ENCODE measurements at places on chromosomes 3 and 15.

- no peak for DNase-seq
Observed at GRCh38 chr3:195906865-195907683, 1.3 kb downstream of the TNK2 start.

DNA sequence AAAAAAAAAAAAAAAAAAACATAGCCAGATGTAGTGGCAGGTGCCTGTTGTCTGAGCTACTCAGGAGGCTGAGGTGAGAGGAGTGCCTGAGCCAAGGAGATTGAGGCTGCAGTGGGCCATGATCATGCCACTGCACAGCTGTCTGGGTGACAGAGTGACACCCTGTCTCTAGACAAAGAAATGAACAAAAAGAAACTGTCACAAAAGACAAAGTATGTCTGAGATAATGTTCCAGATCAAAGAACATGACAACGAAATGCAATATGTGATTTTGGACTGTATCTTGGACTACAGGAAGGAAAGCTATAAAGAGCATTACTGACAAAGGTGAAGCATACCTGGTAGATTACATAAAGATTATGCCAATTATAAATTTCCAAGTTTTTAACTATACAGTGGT is 862.8 kb downstream of the ROBO2 start:
- DNase-seq = no peak

DNA sequence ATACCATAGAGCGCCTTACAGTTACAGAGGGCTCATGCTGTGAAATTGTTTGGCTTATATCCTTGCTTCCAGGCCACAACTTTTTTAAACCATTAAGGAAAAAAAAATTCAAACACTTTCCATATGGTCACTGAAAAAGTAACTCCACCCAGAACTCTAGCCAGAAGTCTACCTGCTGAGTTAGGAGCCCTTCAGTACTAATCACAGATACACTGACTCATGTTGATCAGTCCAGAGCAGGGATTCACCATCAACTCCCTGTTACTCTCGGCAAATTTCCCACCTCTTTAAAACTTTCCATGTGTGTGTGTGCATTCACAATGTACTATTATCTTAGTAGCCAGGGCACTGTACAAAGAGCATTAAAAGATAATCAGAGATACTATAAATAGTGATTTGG is 372.8 kb downstream of the MAGI1 start:
- no peak for DNase-seq

GRCh38 chr3:101303836-101304235 is 16.5 kb downstream of the IMPG2 start:
- no peak for DNase-seq

DNA sequence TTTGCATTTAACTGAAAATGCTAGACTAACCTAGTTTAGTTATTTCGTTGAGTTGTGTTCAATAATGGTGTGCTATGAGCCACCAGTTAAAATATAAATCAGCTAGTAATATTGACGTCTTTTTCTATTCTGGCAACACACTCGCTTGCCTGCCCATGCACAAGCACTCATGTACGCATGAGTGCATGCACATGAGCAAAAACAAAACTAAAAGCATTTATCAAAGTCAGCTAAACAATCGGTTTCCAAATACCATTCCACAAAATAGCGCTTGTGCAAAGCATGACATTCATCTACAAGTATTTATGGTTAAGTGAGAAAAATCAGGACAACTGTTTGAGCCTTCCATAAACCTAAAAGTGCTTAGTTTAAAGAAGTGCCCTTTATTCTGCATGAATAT is 13.1 kb upstream of the SAMMSON start:
- no peak for DNase-seq

DNA sequence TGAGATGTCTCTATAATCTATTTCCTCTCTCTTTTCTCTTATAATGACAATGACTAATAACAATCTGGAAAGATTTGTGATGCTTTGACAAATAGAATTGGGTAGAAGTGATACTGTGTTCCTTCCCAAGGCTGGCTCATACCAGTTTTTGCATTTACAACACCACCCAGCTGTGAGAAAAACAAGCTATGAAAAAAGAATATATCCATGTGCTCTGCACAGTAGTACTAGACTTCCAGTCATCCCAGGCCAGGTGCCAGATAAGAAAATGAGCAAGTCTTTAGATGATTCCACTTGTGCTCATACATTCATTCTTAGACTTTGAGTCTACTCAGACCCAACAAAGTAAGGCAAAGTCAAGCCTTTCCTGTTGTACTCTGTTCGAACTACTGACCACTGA is 350.2 kb upstream of the POU1F1 start:
- no peak for DNase-seq

DNA sequence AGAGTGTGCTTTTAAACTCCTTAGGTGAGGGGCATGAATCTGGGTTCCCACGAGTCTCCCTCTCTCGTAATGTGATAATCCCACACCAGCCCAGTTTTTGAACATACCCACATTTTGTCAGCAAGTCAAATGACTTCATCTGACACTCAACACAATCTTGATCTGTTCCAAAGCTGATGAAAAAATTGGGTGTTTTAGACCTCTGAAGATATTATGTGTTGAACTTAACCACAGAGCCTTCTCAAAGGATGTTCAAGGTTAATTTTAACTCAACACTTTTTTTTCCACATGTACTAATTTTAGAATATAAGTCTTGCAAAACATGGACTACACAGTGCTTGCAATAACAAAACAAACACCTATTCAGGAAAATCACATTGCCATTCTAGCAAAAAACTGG is 123.1 kb downstream of the TGFBR2 start:
- no peak for DNase-seq

DNA sequence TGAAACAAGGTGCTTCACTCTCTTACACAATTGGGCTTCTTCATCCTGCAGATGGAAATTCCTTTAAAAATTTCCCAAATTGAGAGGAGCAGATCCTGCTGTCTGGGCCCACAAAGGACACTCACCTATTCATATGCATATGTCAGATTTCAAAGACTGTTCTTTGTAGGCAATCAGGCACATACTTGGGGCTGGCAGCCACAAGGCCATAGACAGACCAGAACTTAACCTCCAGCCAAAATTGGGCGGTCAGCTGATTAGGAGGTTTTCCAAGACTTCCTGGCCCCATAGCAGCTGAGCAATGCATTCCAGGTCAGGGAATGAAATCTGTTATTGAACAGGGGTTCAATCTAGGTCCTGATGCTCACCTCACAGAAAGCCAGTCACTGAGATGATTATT is 15.0 kb upstream of the HPS3 start:
- DNase-seq = no peak

- DNase-seq = no peak
Observed at GRCh38 chr3:72082776-72083462, 298.0 kb upstream of the PROK2 start.

DNA sequence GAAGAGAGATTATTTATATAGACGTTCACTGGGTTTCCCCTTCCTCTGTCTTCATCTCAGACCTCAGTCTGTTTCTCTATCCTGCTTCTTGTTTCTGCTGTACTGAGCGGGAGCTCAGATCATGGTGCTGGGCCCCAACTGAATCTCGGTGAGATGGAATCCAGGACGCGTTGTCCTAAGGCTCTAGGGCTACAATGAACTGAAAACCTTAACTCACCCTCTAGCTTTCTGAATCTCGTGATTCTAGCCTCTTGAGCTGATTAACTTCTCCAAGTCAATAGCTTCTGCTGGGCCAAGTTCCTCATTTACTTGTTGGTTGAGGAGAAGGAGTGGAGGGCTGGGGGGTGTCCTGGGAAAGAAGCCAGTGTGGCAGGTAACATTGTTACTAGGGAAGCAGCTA is 32.7 kb upstream of the MAP3K13 start:
- no peak for DNase-seq

DNA sequence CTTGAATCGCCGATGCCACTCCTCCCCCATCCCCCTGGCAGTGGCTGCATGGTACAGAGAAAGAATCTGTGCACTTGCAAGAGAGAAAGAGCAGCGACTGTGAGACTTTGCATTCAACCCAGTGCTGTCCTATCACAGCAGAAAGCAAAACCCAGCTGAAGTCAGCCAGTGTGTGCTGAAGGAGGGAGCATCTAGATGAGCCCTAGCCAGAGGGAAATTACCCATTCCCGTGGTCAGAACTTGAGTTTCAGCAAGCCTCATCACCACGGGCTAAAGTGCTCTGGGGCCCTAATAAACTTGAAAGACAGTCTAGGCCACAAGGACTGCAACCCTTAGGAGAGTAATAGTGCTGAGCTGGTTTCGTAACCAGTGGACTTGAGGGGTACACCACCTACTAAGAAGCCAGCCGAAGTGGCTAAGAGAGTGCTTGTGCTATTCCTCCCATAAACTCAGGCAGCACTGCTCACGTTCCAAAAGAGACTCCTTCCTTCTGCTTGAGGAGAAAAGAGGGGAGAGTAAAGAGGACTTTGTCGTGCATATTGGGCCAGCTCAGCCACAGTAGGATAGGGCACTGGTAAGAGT is 15.2 kb upstream of the PIK3R4 start:
- DNase-seq = no peak

DNA sequence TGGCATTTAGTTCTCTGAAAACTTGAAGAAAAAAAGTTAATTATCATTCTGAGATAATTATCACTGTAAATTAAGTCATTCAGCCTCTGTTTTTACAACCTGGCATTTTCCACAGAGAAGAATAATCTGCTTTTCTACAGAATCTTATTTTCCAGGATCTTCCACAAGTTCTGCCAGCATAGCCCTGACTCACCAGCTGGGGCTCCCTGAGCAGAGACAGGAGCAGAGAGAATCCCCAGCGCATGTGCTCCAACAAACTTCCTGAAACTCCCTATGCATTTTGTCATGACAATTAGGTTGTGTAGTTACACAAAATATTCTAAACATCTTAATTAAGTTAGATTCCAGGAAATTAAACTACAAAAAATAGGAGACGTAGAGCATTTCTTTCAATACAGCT is 32.1 kb upstream of the TMEM207 start:
- no peak for DNase-seq

DNA sequence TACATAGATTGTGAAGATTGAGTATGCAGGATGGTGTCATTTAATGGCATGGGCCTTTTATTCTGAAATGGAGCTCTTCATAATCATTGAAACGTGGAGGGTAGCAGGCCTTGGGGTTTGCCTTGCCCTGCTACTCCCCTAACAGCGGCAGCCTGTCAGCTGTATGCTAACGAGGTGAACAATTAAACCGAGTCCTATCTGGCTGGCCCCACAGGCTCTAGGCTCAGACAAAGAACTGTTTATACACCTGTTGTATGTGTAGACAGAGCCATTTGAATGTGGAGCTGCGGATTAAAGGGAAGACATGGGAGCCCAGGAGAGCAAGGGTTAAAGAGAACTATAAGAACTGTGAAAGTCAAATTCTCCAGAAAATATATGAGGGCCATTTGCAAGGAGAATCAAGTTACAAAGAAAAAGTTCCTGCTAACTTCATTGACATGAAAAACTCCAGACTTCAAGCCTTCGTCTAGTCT is 116.7 kb upstream of the CGNL1 start:
- no peak for DNase-seq

- no peak for DNase-seq
Observed at GRCh38 chr3:120489421-120489820, 38.6 kb upstream of the FSTL1 start.

- no peak for DNase-seq
Observed at GRCh38 chr3:49399461-49399860, 12.3 kb downstream of the RHOA start.

DNA sequence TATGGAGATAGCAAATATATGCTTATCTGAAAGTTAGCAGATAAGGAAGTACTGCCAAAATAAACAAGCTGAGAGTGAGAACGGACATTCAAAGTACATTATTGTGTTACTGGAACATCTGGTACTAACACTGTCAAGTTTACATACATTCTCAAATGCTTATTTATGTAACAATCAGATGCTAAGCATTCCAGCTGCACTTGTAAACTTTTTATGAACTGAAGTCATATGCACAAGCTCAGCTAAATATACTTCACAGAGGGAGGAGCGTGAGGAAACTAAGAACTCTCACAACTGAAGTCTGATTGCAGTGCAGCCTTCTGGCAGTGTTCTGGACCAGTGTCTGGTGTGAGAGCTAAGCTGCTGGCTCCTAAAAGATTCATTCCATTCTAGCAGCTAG is 223.7 kb upstream of the NANOGP8 start:
- no peak for DNase-seq

DNA sequence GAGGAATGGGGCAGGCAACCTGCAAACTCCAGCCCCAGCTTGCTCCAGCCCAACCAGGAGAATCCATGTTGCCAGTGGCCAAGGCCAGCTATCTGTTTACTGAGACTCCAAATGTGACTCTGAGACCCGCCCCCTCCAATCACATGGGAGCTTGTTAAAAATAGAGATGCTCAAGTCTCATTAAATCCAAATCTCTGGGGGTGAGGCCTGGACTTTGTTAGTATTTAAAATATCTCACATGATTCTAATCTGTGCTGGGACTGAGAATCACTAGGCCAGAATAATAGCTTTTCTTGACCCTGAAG is 224.2 kb upstream of the TBL1XR1 start:
- DNase-seq = no peak

DNA sequence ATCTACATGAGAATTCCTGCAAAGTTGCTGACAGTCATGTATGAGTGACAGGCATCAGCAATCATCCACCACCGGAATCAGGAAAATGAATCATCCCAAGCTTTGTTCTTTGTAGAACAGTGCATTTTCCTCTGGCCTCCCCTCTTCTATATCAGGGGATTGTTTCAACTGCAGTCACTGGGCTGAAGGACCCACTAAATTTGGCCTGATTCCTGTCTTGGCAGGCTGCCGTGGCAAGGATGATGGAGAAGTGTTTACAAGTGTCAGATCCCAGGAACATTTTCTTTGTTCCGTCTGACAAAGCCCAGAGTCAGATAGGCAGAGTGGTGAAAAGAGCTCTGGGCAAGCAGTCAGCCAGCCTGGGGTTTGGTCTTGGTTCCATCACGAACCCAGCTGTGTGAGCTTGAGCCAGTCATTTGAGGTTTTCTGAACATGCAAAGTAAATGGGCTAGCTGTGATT is 175.1 kb upstream of the TSC22D2 start:
- DNase-seq = no peak

GRCh38 chr3:118536764-118537163 is 497.9 kb downstream of the IGSF11 start:
- DNase-seq = no peak

- no peak for DNase-seq
Observed at GRCh38 chr15:63991706-63992105, 54.6 kb downstream of the DAPK2 start.

- DNase-seq = no peak
Observed at GRCh38 chr3:11600501-11601282, 43.0 kb downstream of the VGLL4 start.

GRCh38 chr3:181176601-181177000 is 187.1 kb upstream of the DNAJC19 start:
- DNase-seq = no peak

GRCh38 chr3:195895861-195896360 is 12.4 kb downstream of the TNK2 start:
- DNase-seq = no peak

- no peak for DNase-seq
Observed at GRCh38 chr3:193656445-193656844, 63.4 kb downstream of the OPA1 start.

GRCh38 chr3:4825436-4826236 is 153.6 kb upstream of the BHLHE40 start:
- DNase-seq = no peak

- DNase-seq = no peak
Observed at GRCh38 chr15:84789762-84790161, 27.4 kb upstream of the ALPK3 start.

- DNase-seq = no peak
Observed at GRCh38 chr3:77234004-77234403, 194.1 kb downstream of the ROBO2 start.

GRCh38 chr15:91553196-91553854 is 300.2 kb upstream of the SLCO3A1 start:
- DNase-seq = no peak

- no peak for DNase-seq
Observed at GRCh38 chr15:37249249-37249648, 148.9 kb upstream of the MEIS2 start.

All from SIG-M5 (cell line).